ENCODE measurements at places on chromosomes 2 and 18. TPM values are rescaled to one million over a fixed set of nuclear protein-coding genes. Genes with fewer than 3 reads are reported as not detected.

The GPBAR1 gene
- total RNA-seq = 90.3 TPM

The SH3YL1 gene
- total RNA-seq = 159 TPM

DNA sequence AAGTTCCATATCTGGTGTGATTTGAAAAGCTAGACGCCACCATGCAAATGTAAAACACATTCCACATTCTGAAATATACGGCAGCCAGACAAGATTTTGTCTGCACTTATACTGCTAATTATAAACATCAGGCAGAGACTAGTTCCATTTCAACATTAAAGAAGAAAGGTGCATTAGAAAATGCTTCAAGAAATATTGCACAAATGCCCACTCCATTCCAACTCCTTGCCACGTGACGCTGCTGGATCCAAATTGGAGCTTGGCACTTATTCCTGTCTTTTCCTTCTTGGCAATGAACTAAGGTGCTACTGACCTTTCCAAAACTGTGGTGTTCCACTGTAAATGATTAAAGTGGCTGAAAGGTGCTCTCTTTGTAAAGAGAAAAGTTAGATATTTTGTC lies 6.3 kb downstream of the COL6A3 start:
- no peak overlapping the region for H3K27ac ChIP-seq
- H3K4me1 ChIP-seq = no peaks in the 10 kb centered on the region
- DNase-seq = no peak
- H3K27me3 ChIP-seq = no peaks in the 10 kb centered on the region

GRCh38 chr18:12302391-12303147 lies 5.5 kb upstream of the TUBB6 start:
- H3K27ac ChIP-seq = no peak overlapping the region
- peaks cover 10% of the 10 kb centered on the region for H3K4me1 ChIP-seq
- H3K27me3 ChIP-seq = no peaks in the 10 kb centered on the region
- H3K36me3 ChIP-seq = no peaks in the 10 kb centered on the region
- H3K4me3 ChIP-seq = no peak overlapping the region

GRCh38 chr2:168810235-168810634 lies 7.8 kb downstream of the NOSTRIN start:
- H3K4me1 ChIP-seq = peaks cover 44% of the 10 kb centered on the region
- no peak overlapping the region for H3K4me3 ChIP-seq
- no peaks in the 10 kb centered on the region for H3K27me3 ChIP-seq
- H3K27ac ChIP-seq = no peak overlapping the region

DNA sequence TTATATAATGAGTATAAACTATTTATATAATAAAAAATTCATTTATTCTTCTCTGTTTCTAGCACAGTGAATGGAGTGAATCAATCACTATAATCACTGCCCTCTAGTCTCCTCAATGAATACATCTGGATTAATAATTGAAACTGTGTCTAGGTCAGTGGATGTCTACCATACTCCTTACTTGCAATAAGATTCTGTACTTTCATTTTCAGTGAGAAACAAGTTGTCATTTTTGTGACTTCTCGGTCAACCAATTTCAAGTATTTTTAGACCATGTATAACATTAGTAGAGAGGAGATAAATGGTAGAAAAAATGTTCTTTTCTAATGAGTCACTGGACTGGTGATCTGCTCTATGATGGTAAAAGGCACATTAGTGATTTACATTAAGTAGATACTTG lies 799.6 kb upstream of the CHAC2 start:
- no peaks in the 10 kb centered on the region for H3K27me3 ChIP-seq
- H3K27ac ChIP-seq = no peak overlapping the region
- H3K4me3 ChIP-seq = no peak overlapping the region
- no peaks in the 10 kb centered on the region for H3K4me1 ChIP-seq
- no peak for DNase-seq
